Endothelial cell (in vitro differentiated cells): ENCODE measurements at places on chromosomes 2 and 18. TPM values are rescaled to one million over a fixed set of nuclear protein-coding genes. Genes with fewer than 3 reads are reported as not detected.

The MOB1A gene
- 85.3 TPM for total RNA-seq

The LRATD1 gene
- 37.6 TPM for total RNA-seq

The SPDYA gene
- 0.33 TPM for total RNA-seq

The TMEM37 gene
- 11.4 TPM for total RNA-seq

The SPR gene
- 12.2 TPM for total RNA-seq

The DCC gene
- total RNA-seq: 14.7 TPM

The SDC1 gene
- total RNA-seq: 3.6 TPM

The PKDCC gene
- 9.6 TPM for total RNA-seq

The LIMS4 gene
- total RNA-seq: 10.1 TPM

The TMEM198 gene
- total RNA-seq: not detected

The PLCL1 gene
- total RNA-seq: 13.6 TPM

The TUBA3E gene
- not detected for total RNA-seq

The KHK gene
- 1.4 TPM for total RNA-seq

The RAPGEF4 gene
- total RNA-seq: 7.5 TPM

The RAX gene
- not detected for total RNA-seq

The ANKRD62 gene
- 0.13 TPM for total RNA-seq

- DNase-seq: no peak
- H3K36me3 ChIP-seq: no peaks in the 10 kb centered on the region
- no peaks in the 10 kb centered on the region for H3K27me3 ChIP-seq
Measured at GRCh38 chr2:144937910-144938709, 418.2 kb upstream of the ZEB2 start.

DNA sequence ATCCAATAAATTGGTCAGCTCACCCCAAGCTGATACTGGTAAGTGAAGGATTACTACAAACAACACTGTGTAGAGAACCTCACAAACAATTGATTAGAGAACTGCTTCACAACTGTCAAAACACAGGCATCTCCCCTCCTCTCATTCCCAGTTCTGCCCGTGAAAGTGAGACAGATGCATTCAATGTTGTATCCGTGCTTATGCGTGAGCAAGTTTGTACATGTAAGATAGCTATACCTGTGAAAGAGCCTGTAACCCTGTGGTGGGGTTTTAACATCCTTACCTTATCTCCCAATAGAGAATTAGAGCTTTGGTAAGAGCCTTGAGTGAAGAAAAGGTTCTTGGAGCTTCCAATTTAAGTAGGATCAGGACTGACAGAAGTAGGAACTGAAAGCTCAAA lies 9.1 kb downstream of the MARCHF4 start:
- H3K27ac ChIP-seq: no peak overlapping the region
- H3K27me3 ChIP-seq: peaks cover 4% of the 10 kb centered on the region
- no peak overlapping the region for H3K4me3 ChIP-seq
- H3K4me1 ChIP-seq: peaks cover 8% of the 10 kb centered on the region
- no peaks in the 10 kb centered on the region for H3K36me3 ChIP-seq
- DNase-seq: no peak

DNA sequence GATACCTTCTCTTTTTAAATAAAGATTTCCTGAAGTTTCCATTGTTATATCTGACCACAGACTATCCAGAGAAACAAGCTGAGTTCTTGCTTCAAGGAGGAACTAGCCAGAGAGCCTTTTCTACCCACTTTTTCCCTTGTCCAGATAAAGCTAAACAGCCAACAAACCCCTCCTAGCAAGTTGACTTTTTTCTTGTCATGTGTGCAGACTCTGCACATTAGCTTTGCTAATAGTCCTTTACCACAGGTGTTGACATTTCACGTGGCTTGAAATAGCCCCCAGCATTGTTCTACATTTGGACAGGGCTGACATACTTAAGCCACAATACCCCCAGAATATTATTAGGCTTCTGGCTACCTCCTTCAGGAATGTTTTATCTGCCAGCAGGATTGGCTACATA lies 40.7 kb downstream of the PCBP1 start:
- no peak overlapping the region for H3K4me3 ChIP-seq
- no peak for DNase-seq
- H3K27ac ChIP-seq: no peak overlapping the region
- peaks cover 52% of the 10 kb centered on the region for H3K4me1 ChIP-seq

DNA sequence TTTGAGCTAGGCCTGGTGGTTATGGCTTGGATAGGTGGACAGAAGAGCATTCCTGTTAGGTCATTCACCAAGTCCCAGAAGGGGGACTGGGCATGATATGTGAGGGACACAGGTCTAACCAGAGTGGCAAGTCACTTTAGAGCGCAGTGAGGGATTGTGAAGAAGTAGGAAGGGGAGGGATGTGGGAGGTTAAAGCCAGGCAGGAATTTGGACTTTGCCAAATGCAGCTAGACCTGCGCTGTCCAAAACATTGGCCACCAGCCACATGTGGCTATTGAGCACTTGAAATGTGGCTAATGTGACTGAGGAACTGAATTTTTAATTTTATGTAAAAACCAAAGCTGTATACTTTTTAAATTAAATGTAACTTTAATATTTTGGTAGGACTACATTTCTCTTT lies 23.7 kb downstream of the GCKR start:
- no peak for DNase-seq
- peaks cover 2% of the 10 kb centered on the region for H3K27me3 ChIP-seq
- H3K4me1 ChIP-seq: no peaks in the 10 kb centered on the region

GRCh38 chr2:26279886-26280285 lies 35.1 kb downstream of the HADHB start:
- no peak overlapping the region for H3K4me3 ChIP-seq
- no peak overlapping the region for H3K27ac ChIP-seq
- H3K27me3 ChIP-seq: peaks cover 1% of the 10 kb centered on the region
- peaks cover 34% of the 10 kb centered on the region for H3K36me3 ChIP-seq
- DNase-seq: no peak

DNA sequence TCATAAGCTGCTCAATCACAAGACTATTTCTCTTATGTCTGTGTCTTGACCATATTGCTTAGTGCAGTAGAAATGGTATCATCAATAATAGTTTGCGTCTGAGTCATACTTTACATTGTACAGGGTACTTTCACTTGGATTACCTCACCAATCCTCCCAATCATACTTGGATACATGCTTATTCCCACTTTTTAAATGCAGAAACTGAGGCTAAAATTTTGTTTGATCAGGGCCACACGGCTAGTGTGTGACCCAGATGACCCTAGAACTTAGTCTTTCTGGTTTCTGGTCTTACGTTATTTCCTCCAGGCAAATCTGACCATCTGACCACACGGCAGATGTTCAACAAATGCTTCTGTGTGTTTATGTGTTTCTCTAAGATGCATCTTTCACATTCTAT lies 23.8 kb upstream of the CCL20 start:
- no peak overlapping the region for H3K4me3 ChIP-seq
- no peaks in the 10 kb centered on the region for H3K27me3 ChIP-seq
- H3K4me1 ChIP-seq: no peaks in the 10 kb centered on the region
- no peak overlapping the region for H3K27ac ChIP-seq
- no peaks in the 10 kb centered on the region for H3K36me3 ChIP-seq

DNA sequence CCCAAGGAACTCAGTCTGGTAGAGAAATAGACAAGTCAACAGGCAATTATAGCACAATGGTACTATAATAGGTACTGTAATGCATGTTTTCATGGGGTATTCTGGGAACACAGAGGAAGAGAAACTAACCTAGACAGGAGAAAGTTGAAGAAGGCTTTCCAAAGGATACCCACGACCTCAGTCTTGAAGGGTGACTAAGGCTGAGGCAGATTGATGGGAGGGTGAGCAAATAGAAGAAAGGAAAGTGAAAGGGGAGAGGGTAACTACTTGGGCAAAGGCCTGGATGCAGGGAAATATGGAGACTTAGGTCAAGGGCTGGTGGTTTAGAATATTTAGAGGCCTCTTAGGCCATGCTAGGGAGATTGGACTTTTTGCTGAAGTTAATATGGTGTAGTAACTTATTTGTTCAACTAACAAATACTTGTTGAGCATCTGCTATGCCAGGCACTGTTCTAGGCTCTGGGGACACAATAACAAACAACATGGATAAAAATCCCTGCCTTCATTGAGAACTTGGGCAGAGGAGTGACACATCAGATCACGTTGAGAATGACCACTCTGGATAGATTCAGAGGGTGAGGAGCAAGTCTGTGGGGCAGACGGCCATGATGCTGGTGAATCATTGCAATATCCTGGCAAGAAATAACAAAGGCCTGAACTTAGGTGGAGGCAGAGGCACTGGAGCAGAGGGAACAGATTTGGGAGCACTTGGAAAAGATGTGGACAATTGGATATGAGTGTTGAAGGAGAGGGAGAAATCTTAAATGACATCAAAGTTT lies 56.4 kb downstream of the PLB1 start:
- no peaks in the 10 kb centered on the region for H3K4me1 ChIP-seq
- H3K27me3 ChIP-seq: peaks cover 3% of the 10 kb centered on the region
- no peak overlapping the region for H3K4me3 ChIP-seq

GRCh38 chr18:32831781-32832180 lies 59.0 kb upstream of the KLHL14 start:
- no peak overlapping the region for H3K27ac ChIP-seq
- no peaks in the 10 kb centered on the region for H3K36me3 ChIP-seq
- no peak overlapping the region for H3K4me3 ChIP-seq
- H3K4me1 ChIP-seq: no peaks in the 10 kb centered on the region

GRCh38 chr2:50126845-50127244 lies 905.1 kb downstream of the NRXN1 start:
- H3K36me3 ChIP-seq: no peaks in the 10 kb centered on the region
- H3K27ac ChIP-seq: no peak overlapping the region
- no peak for DNase-seq

GRCh38 chr2:72220170-72220569 lies 72.5 kb upstream of the CYP26B1 start:
- H3K36me3 ChIP-seq: no peaks in the 10 kb centered on the region
- H3K27ac ChIP-seq: no peak overlapping the region
- H3K27me3 ChIP-seq: peaks cover 2% of the 10 kb centered on the region
- peak; percentile 27 for DNase-seq
- H3K4me1 ChIP-seq: peaks cover 14% of the 10 kb centered on the region
- no peak overlapping the region for H3K4me3 ChIP-seq

DNA sequence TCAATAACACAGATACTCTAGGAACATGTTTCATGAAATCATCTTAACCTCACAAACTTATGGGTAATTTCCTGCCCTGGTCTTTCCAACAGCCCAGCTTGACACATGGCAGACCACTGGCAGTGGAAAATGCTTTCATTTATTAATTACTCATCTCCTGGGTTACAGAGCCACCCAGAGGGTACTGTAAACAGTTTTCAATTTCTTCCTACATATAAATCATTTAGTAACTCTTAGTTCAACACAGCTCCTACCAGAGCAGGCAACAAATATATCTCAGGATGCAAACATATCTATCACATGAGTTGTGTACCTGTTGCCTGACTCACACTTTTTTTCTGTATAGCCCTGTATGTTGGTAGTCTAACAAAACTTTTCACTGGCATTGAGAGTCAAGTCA lies 99.2 kb upstream of the VRK2 start:
- H3K36me3 ChIP-seq: no peaks in the 10 kb centered on the region
- no peak overlapping the region for H3K4me3 ChIP-seq
- H3K4me1 ChIP-seq: no peaks in the 10 kb centered on the region
- no peak overlapping the region for H3K27ac ChIP-seq
- no peak for DNase-seq
- H3K27me3 ChIP-seq: no peaks in the 10 kb centered on the region

GRCh38 chr2:42087137-42087856 lies 39.5 kb downstream of the PKDCC start:
- DNase-seq: no peak
- no peak overlapping the region for H3K4me3 ChIP-seq
- no peak overlapping the region for H3K27ac ChIP-seq
- H3K4me1 ChIP-seq: peaks cover 30% of the 10 kb centered on the region

- H3K36me3 ChIP-seq: no peaks in the 10 kb centered on the region
- peak overlapping the region; percentile 53 for H3K4me3 ChIP-seq
- peaks cover 3% of the 10 kb centered on the region for H3K27me3 ChIP-seq
- peaks cover 63% of the 10 kb centered on the region for H3K4me1 ChIP-seq
Measured at GRCh38 chr2:190791347-190791975, 89.2 kb upstream of the GLS start.

GRCh38 chr2:185291035-185291647 lies 447.5 kb upstream of the FSIP2 start:
- H3K4me1 ChIP-seq: no peaks in the 10 kb centered on the region
- peak; percentile 67 for DNase-seq
- no peak overlapping the region for H3K27ac ChIP-seq
- no peaks in the 10 kb centered on the region for H3K36me3 ChIP-seq

GRCh38 chr2:219641390-219642068 lies 14.1 kb downstream of the SLC4A3 start:
- H3K36me3 ChIP-seq: peaks cover 3% of the 10 kb centered on the region
- no peak for DNase-seq
- peaks cover 18% of the 10 kb centered on the region for H3K4me1 ChIP-seq
- H3K27ac ChIP-seq: peak overlapping the region; percentile 2
- H3K27me3 ChIP-seq: peaks cover 12% of the 10 kb centered on the region

DNA sequence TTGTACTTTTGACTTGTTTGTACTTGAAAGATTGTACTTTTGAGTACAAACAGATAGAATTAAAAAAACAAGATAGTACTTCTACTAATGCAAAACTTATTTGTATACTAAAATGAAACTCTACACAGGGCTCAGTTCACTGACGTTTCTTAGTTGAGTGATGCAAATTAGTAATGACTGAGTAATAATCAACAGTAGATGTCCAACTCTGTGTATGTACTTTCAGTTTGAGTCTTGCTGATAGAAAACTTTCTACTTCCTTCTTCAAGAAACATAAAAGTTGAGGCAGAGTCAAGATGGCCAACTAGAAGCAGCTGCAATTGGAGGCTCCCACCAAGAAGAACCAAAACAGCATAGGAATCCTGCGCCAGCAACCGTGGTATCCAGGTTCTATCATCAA lies 585.0 kb downstream of the NR4A2 start:
- no peaks in the 10 kb centered on the region for H3K27me3 ChIP-seq
- no peaks in the 10 kb centered on the region for H3K36me3 ChIP-seq
- DNase-seq: no peak
- no peak overlapping the region for H3K27ac ChIP-seq

- H3K4me3 ChIP-seq: no peak overlapping the region
- H3K27me3 ChIP-seq: no peaks in the 10 kb centered on the region
- no peaks in the 10 kb centered on the region for H3K4me1 ChIP-seq
- H3K27ac ChIP-seq: no peak overlapping the region
Measured at GRCh38 chr18:64854112-64854511, 705.2 kb upstream of the LINC00305 start.

DNA sequence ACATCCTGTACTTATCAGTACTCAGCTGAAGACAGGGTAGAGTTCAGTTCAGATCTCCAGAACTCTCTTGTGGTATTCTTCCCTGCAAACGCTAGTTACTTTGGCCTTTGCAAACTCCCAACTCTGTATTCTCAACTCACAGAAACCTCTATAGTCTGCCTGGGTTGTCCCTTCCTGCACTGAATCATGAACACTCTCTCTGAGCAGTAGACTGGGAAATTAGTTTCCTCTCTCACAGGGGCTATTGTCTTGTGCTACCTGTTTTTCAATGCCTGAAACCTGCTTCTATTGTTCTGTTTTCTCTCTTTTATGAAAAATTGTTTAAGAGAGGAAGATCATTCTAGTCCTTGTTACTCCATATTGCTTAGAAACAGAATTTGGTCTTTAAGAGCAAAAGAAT lies 134.7 kb downstream of the VIT start:
- H3K27ac ChIP-seq: peak overlapping the region; percentile 89
- DNase-seq: no peak
- H3K4me1 ChIP-seq: peaks cover 25% of the 10 kb centered on the region
- H3K36me3 ChIP-seq: no peaks in the 10 kb centered on the region
- no peaks in the 10 kb centered on the region for H3K27me3 ChIP-seq
- H3K4me3 ChIP-seq: no peak overlapping the region

- peaks cover 3% of the 10 kb centered on the region for H3K36me3 ChIP-seq
- DNase-seq: no peak
- peaks cover 10% of the 10 kb centered on the region for H3K27me3 ChIP-seq
- peaks cover 16% of the 10 kb centered on the region for H3K4me1 ChIP-seq
- no peak overlapping the region for H3K4me3 ChIP-seq
- H3K27ac ChIP-seq: no peak overlapping the region
Measured at GRCh38 chr2:20609349-20609994, 41.4 kb downstream of the HS1BP3 start.

- no peak overlapping the region for H3K4me3 ChIP-seq
- H3K27me3 ChIP-seq: no peaks in the 10 kb centered on the region
- H3K27ac ChIP-seq: no peak overlapping the region
- no peaks in the 10 kb centered on the region for H3K36me3 ChIP-seq
Measured at GRCh38 chr18:67670024-67670543, 153.6 kb upstream of the DSEL start.
